ENCODE measurements at places on chromosomes 11 and 22.

- no peak for DNase-seq
Observed at GRCh38 chr11:111635706-111636045, 33.4 kb downstream of the SIK2 start.

DNA sequence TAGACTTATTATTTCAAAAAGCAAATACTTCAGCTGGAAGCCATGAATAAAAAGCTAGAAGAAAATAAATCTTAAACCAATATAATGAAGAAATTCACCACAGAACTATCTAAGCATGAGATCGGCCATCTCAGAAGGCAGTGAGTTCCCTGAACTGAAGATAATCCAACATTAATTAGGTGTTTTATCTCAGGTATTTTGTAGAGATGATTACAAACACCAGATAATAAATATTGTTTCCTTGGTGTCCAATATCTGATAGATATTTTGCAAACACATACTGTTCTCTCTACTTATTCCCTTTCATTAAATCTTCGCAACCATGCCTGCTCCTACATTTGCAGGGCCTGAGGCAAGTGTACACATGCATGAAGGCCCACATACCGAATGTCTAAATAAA lies 26.0 kb upstream of the FAM181B start:
- DNase-seq, result no peak

DNA sequence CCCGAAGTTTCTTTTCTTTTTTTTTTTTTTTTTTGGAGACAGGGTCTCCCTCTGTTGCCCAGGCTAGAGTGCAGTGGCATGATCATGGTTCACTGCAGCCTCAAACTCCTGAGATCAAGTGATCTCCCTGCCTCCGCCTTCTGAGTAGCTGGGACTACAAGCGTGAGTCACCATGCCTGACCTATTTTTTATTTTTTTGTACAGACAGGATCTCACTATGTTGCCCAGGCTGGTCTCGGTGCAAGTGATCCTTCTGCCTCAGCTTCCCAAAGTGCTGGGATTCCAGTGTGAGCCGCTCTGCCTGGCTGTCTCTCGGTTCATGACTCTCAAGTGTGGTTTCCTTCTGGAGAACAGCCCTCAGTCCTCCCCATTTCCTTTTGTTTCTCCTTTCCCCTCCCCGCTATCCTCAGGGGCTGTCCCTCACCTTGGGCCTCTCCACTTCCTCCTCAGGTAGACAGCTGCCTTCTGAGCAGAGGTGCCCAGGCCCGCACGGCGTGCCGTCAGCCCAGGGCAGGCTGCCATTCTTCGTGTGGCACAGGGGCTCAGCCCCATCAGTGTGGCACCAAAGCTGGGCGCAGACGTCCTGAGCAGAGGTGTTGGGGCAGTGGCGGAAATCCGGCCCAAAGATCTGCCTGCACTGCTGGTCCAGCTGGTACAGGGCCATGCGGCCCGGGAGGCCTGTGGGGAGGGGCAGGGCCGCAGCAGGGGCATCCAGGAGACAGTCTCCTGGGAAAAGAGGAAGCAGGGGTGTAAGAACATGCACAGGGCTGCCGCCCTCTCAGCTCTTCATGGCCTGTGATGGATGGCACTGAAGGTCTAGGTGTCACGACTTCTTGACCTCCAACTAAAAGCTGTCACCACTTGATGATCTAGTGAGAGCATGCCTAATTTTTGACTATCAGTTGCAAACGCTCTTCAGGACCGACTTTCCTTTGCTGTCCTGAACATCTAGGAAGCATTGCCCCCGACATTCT lies 14.0 kb downstream of the ADAMTS8 start:
- no peak for DNase-seq

GRCh38 chr11:64649291-64649697 lies 58.3 kb downstream of the SLC22A12 start:
- no peak for DNase-seq

- DNase-seq, result no peak
Observed at GRCh38 chr11:13291800-13292199, 14.2 kb downstream of the BMAL1 start.

GRCh38 chr11:24509114-24509513 lies 12.3 kb downstream of the LUZP2 start:
- no peak for DNase-seq

DNA sequence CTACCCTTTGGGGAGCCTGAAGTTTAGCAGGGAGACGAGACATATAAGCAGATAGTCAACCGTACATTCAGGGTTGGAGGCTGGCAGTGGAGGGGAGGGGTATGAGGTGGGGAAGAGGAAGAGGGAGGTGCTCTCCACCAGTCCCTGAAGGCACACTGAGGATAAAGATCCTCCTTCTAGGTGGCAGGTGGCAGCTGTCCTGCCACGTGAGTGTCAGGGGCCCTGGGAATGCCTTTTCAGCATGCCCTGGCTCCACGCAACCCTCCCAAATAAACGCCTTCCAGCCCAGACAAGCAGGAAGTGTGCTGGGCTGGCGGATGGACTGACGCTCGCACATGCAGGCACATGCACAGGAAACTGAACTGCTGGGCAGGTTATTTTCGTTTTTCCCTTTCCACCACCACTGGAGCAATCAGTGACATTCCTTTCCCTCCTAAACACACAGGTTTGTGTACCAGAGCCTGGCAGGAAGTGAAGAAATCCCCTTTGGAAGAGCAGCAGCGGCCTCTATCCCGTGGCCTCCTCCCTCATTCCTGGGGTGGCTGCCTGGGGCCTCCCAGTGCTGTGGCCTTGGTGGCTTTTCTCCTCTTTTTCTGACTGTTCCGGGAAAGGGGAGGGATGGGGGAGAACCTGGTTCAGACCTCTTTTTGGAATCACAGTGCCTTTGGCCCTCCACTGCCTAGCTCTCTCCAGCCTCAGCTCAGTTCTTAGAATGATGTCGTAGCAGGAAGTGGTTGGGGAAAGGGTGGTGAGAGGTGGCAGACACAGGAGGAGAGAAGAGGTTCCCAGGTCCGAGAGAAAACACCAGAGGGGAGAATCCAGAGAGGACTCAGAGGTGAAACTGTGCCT lies 157.0 kb upstream of the TIMP3 start:
- peak; percentile 41 for DNase-seq

DNA sequence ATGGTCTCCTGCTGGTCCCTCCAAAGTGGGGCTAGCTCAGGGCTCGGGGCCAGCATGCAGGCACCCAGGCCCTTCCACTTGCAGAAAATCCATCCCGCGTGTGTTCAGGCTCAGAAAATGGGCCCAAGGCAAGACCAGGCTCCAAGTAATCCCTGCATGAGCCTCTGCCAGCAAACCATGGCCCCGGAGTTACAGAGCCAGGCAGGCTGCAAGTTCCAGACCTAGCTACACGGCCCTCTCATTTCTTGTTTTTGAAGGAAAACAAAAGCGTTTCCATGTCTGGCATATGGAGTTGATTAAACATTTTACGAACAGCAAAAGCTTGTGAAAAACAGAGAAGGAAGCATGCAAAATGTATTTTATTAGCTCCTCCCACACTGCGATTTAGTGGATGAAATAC lies 29.7 kb downstream of the KIAA0930 start:
- DNase-seq, result no peak

- DNase-seq, result peak; percentile 48
Observed at GRCh38 chr11:72141066-72141465, 5.5 kb downstream of the FOLR3 start.

GRCh38 chr22:38973289-38974169 lies 8.6 kb upstream of the APOBEC3B start:
- peak; percentile 72 for DNase-seq

GRCh38 chr22:42836026-42836425 lies 21.0 kb downstream of the ARFGAP3 start:
- no peak for DNase-seq

GRCh38 chr11:117439256-117439655 lies 111.6 kb downstream of the CEP164 start:
- DNase-seq, result no peak

GRCh38 chr11:14059491-14059890 lies 97.0 kb downstream of the SPON1 start:
- DNase-seq, result no peak

DNA sequence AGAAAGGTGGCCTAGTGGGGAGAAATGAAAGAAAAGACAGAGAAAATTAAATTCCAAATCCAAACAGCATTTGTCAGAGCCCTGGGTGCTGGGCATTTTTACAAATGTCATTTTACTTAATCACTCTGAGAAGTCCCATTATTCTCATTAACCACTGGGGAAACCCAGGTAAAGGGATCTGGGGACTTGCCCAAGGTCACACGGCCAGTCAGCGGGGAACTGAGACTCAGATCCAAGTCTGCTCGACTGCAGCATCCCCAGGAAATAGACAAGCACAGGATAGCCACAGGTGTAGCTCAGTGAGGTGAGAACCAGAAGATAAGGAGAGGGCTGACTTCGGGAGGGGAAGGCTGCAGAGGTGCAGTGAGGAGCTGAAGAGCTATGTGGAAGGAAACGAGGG lies 7.9 kb downstream of the NRXN2 start:
- no peak for DNase-seq
